ENCODE measurements at places on chromosomes 16 and 17.

- no peak for DNase-seq
Measured at GRCh38 chr17:77264617-77265230, 124.0 kb downstream of the SEC14L1 start.

GRCh38 chr17:74856112-74856511 lies 3.6 kb downstream of the GRIN2C start:
- DNase-seq: no peak

GRCh38 chr17:66717641-66718058 lies 117.3 kb upstream of the CACNG5 start:
- DNase-seq: no peak

GRCh38 chr16:1144476-1145382 lies 8.2 kb upstream of the CACNA1H start:
- no peak for DNase-seq

DNA sequence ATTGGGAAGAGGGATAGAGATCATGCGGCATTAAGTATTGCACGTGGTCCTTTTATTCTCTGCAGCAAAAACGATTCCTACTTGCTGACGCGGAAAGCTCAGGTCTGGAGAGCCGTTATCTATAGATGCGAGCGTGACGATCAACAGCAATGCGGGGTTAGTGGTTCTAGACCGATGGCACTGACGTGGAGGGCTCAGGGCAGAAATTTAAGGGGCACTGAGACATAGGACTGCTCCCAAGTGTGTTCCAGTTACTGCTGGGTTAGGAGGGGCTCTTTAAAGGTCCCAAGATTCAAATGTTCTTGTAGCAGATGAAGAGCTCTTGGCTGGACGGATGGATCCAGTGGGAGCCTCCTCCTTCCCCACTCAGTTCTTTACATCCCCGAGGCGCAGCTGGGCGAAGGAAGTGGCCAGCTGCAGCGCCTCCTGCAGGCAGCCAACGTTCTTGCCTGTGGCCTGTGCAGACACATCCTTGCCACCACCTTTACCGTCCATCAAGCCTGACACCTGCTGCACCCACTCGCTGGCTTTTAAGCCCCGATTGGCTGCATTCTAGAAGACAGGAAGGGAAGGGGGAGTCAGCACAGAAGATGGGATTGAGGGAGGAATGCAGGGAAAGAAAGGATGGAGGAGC lies 732 bp upstream of the EXOSC6 start:
- DNase-seq: peak; percentile 1

- DNase-seq: no peak
Measured at GRCh38 chr17:79815836-79816461, 19.1 kb upstream of the CBX8 start.

DNA sequence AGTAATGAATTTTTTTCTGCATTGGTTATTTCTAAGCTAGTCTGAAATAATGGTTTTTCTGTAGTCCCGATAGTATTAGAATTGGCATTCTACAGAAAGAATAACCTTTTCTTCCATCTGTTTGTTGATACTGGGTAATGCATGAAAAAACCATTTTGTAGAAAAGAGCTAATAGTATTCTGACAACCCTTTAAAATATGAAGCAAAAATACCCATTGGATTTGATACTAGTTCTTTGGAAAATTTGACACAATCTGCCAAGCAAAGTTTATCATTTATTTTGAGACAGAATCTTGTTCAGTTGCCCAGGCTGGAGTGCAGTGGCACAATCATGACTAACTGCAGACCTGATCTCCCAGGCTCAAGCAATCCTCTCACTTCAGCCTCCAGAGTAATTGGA lies 366.8 kb upstream of the MON1B start:
- DNase-seq: no peak

DNA sequence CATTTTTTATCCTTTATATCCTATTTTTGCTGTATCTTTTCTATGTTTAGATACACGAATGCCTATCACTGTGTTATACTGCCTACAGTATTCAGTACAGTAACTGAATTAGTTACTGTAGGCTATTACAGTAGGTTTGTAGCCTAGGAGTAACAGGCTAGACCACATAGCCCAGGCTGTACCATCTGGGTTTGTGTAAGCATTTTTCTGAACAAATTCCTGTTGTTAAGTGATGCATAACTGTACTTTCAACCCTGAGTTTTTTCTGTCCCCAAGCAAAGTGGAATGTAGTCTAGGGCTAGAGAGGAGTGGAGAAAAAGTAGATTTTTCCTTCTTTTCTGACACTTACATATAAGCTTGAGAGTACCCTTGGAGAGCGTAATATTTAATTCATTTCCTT lies 282.1 kb downstream of the HS3ST3B1 start:
- no peak for DNase-seq

DNA sequence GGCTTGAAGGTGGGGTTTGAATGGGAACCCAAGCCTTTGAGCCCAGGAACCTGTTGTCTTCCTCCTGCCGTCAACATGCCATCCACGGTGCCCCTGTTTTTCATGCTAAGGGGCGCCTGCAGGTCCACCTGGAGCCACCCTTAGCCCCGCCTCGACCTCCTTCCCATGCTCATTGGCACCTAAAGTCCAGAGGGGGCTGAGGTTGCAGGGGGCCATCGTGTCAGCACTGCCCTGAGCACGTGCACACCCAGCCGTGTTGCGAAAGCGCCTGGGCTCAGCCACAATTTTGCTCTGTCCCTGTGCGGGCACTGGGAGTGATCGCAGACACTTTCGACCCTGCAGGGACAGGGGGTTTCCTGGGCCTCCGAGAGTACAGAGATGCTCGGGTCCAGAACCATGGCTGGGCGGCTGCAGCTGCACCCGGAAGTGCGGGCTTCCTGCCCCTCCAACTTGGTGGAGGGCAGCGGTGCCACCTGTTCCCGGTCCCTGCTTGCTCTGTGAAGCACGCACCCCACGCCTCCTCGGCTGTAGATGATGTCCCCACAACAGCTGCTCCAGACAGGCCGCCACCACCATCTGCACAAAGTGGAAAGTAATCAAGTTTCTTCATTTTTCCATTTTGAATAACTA lies 454.7 kb downstream of the CDH8 start:
- DNase-seq: no peak

DNA sequence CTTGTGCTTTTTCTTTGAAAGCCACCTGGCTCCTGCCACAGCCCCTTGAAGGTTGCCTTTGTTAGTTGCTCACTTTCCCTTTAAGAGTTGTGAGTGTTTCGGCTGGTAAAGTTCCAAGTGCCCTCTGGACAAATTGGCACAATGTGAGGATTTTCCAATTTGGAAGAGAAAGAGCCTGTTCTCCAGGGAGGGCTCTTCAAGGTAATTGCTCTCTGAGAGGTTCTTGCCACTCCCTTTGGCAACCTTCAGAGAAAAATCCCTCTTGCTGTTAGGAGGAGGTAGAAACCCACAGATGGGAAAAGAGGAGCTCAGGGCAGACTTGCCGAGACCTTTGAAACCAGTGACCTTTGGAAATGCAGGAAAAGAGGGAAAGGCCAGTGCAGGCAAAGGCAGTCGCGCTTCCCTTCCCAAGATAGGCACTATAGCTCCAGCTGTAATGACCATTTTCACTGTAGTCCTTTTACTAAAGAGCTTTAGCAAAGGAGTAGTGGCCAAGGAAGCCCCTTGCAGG lies 49.0 kb upstream of the AKAP1 start:
- no peak for DNase-seq

DNA sequence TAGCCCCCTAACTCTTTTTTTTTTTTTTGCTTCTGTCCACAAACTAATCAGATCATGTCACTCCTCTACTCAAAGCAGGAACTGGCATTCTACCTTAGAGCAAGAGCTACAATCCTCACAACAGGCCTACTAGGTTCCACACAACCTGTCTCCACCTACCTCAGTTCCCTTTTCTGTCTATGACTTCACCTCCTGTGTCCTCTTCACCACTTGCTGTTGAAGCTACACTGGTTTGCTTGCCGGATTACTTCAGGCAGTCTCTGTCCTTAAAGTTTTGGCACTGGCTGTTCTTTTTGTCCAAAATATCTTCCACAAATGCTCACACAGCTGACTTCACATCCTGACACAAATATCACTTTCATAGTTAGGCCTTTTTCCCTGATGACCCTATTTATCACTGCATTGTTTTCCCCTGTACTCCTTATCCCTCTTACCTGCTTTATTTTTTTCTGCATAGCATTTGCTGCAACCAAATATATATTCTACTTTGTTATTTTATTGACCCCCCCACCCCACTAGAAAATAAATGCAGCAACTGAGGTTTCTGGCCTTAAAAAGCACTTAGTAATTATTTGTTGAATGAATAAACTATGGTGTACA lies 72.0 kb downstream of the KANSL1 start:
- no peak for DNase-seq

DNA sequence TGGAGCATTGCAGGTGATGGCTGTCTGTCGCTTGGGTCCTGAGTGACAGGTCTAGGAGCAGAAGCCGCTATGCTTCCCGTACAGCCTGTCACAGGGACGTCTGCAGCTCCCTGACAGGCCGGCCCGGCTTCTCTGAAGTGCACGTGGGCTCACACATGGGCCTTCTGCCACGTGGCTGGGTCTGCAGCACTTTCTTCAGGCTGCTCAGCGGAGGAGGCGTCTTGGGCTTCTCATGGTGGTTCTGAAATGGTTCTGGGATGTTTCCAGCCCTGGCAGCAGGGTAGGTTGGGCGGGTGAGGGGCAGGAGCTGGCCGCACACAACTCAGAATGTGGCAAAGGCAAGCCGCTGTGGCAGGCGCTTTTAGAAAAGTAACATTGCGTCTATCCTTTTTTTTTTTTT lies 80.3 kb upstream of the ZNF750 start:
- DNase-seq: no peak

DNA sequence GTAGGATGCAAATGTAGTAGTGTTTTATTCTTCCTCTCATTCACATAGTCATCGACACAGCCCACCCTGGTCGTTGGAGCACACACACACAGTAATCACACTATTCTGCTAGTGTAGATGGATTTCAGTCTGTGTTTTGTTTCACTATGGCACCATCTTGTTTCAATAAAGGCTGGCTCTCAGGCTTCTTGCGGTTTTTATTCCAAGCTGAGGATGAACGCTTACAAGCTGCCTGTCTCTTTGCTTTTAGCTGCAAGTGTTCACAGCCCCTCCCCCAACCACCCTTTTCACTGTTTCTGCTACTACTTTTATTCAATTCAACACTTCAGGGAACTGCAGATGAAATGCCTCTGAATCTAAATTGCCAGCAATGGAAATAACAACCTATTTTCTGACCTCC lies 140.9 kb upstream of the PMFBP1 start:
- no peak for DNase-seq

GRCh38 chr17:55436224-55437158 lies 14.9 kb upstream of the MMD start:
- DNase-seq: no peak

GRCh38 chr16:56669005-56669839 lies at the start of gene MT1H:
MT1H (plus strand) TSS chr16:56669814; CDS start chr16:56669885, 71 bp downstream.
- DNase-seq: no peak
